ENCODE measurements at places on chromosomes 12 and 14.

DNA sequence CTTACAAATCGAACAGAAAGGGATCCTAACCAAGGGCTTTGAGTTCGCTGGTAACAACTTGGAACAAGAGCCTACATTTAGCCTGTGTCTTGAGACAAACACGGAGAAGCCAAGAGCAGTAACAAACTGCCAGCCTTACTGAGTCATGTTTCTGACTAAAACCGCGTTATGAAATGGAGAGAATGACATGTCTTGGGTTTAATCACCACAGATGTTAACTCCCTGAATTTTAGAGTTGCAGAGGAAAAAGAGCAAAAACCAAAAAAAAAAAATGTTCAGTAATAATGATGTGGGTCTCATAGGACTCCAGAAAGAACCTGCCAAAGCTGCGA is 1.0 kb downstream of the BLTP3B start:
- no peak for DNase-seq

- DNase-seq: no peak
Observed at GRCh38 chr14:47065326-47065725, 413.7 kb upstream of the RPL10L start.

- DNase-seq: no peak
Observed at GRCh38 chr14:35509846-35510245, 24.1 kb upstream of the INSM2 start.

- DNase-seq: no peak
Observed at GRCh38 chr12:107992870-107993451, 136.1 kb upstream of the WSCD2 start.

DNA sequence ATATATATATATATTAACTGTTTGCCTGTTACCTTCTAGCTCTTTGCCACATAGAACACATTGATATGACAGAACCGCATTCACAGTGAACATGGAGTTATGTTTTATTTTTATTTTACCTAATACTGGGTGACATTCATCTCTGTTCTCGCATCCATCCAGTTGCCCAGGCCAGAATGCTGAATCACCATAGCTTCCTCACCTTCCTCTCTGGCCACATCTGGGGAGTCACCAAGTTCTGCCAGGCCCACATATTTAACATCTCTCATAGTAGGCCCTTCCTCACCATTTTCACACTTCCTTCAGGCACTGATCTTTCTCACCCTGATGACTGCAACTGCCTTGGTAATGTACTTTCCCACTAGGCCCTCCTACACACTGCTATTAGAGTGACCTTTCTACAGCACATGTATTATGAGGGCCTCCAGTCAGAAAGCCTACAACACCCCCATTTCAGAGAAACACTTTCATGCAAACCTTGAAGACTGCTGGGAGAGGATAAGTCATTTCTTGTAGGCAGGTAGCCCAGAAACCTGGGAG is 106.8 kb downstream of the LGR5 start:
- no peak for DNase-seq

DNA sequence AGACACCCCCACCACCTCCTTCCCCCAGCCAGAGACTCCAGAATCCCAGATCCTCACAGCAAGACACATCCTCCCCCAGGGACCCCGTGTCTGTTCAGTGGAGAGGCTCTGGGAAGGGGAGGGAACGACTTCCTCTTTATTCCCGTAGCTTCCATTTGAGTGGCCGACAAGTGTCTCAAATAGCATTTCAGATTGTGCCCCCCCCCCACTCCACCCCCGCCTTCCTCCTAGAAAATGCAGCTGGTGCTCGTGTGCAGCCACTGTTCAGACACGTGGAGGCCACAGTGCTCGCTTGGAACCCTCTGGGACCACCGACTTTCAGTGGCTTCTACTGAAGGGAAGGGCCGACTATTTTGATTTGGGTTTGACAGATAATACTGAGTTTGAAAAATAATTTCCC is 14.3 kb downstream of the PPP2R5C start:
- DNase-seq: no peak

DNA sequence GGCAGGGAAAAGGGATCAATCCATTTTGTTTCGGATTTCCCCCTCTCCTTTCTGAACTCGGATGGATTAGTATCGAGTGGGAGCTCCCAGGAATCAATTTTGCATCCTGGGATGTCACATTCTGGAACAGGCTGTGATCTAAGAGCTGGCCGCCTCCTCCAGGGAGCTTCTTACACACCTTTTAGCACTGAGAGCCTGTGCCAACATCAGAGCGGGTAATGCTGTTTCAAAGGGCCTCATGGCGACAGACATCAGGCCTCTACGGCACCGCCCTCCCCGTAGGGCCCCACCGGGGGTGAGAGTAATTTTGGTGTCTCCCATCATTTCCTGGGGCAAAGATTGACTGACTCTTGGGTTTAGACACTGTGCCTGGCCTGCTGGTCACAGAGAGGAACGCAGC is 2.7 kb downstream of the GALNT9 start:
- no peak for DNase-seq

GRCh38 chr12:81339071-81339470 is 261.2 kb downstream of the ACSS3 start:
- no peak for DNase-seq

- peak; percentile 59 for DNase-seq
Observed at GRCh38 chr12:49777800-49778748, 36.7 kb downstream of the TMBIM6 start.

- DNase-seq: no peak
Observed at GRCh38 chr14:53783256-53783655, 173.4 kb downstream of the BMP4 start.

GRCh38 chr12:94012590-94012989 is 135.8 kb upstream of the PLXNC1 start:
- DNase-seq: no peak

GRCh38 chr14:60904381-60904780 is 76.5 kb downstream of the TRMT5 start:
- DNase-seq: no peak

DNA sequence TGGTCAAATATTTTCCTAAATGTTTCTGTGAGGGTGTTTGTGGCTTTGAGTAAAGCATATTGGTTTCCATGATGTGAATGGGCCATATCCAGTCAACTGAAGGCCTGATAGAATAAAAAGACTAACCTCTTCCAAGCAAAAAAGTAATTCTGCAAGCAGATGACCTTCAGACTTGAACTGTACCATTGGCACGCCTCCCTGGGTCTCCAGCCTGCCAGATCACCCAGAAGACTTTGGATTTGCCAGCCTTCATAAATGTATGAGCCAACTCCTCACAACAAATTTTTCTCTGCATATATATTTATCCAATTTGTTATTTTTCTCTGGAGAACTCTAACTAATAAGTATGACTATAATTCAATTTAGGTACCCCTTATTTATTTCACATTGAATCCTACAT is 190.3 kb downstream of the KIF21A start:
- no peak for DNase-seq

- no peak for DNase-seq
Observed at GRCh38 chr14:63893701-63894458, 41.1 kb downstream of the SYNE2 start.

- no peak for DNase-seq
Observed at GRCh38 chr12:120079411-120080400, 36.8 kb downstream of the RAB35 start.

DNA sequence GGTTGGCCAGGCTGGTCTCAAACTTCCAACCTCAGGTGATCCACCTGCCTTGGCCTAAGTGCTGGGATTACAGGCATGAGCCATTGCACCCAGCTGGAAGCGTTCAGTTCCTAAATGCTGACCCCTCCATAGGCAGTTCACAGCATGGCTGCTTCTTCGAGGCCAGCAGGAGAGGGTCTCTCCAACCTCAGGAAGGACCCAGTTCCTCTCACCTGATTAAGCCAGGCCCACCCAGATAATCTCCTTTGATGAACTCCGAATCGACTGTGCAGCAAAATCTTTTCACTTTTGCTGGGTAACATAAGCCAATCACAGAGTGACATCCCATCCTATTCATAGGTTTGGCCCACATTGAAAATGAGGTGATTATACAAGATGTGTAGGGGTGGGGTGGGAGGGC is 165.1 kb downstream of the ADCK1 start:
- no peak for DNase-seq

DNA sequence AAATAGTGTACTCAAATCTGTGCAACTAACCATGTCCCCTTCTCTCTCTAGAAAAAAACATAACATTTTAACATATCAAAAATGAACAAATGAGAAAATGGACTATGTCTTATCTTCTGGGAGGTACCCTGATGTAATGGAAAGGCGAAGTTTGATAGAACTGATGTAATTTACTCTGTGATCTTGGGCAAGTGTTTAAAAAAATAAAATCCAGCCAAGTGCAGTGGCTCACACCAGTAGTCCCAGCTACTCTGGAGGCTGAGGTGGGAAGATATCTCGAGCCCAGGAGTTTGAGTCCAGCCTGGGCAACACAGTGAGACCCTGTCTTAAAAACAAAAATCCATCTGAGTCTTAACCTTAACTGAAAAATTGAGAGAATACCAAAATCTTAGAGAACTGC is 35.8 kb upstream of the CFL2 start:
- DNase-seq: no peak

DNA sequence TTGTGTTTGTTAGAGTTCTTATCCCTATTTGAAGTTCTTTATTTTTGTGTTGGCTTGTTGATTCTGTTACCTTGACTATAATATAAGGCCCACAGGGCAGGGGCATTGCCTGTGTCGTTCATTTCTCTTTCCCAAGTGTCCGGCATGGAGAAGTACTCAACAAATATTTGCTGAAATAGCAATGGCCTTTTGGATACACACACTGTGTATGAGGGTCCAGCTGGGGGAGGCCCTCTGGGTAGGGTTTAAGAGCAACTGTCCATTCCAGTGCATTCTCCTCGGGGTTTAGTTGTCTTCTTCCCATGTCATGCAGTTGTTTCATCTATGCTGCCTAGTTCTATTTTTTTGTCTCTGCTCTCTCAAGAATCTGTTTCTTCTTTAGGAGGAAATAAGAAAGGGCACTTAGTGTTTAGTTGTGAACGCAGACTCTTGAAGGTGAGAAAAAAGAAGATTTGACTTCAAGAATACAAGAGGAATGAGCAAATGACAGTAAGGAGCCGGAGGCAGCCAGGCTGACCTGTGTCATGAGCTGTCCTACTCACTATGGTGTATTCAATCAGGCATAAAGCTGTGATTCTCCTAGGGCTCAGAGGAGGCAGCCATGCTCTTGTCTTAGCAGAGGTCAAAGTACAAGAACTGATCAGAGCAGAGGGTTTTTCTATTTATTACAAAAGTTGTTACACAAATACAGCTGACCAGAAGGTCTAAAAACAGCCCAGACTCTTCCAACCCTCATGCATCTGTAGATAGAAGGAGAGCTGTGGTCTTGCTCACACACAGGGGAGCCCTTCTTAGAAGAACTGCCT is 10.2 kb downstream of the ERG28 start:
- DNase-seq: no peak

DNA sequence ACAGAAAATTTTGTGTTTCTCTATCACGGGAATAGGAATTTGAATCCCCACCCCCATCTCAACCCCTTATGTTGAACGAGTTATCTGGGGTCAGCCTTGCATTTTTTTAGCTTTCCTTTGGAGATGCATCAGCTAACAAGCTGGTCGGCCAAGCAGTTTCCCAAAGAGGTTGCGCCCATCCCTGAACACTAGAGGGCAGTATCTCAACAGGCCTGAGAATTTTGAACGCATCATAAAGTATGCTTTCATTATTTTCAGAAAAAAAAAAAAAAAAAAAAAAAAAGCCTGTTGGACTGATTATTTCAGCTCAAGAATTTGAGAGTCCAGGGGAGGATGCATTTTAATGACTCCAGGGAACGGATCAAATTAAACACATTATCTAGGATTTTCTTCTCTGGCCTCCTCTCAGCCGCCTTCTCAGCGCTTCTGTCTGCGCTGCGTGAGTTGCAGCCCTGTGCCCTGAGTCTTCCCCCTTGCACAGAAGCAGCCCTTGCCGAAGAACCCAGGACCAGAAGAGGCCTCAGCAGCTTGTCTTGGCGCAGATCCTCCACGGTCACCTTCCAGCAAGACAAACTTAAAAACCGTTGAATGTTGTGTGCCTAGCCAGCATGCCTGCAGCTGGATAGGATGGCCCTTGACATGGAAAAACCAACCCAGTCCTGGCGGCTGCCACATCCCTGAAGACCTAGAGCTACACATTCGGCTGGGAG is 76.6 kb upstream of the GZMB start:
- no peak for DNase-seq

DNA sequence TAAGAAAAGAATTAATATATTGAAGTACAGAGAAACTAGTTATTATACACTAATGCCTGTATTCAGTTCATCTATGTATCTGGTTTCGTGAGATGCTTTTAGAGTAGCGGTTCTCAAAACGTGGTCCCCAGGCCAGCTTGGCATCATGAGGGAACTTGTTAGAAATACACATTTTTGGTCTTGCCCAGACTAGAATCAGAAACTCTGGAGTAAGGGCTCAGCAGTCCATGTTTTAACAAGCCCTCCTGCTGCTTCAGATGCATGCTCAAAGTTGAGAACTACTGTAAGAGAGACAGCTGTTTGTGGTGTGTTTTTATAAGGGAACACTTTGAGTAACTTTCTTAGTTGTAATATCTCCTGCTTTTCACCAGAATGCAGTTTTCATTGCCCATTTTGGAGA is 18.1 kb downstream of the GPATCH2L start:
- DNase-seq: no peak

GRCh38 chr12:27781680-27782079 is 1.6 kb upstream of the MANSC4 start:
- DNase-seq: no peak

DNA sequence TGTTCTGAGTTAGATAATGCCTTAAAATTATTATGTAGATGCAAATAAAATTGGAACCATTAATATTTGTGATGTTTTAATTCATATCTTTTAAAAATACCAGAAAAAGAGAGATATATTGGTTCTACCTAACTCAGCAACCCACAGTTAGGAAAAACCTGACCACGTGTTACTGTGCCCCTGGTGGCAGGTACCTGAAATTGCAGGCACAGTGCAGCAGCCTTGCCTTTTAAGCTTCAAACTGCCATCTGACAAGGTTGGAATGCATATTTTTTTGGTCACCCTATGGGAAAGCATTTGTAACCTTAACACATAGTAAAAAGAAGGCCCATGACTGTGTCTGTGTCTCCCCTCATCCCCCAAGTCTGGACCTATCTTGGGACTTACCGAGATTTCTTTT is 109.4 kb upstream of the NOS1 start:
- no peak for DNase-seq

DNA sequence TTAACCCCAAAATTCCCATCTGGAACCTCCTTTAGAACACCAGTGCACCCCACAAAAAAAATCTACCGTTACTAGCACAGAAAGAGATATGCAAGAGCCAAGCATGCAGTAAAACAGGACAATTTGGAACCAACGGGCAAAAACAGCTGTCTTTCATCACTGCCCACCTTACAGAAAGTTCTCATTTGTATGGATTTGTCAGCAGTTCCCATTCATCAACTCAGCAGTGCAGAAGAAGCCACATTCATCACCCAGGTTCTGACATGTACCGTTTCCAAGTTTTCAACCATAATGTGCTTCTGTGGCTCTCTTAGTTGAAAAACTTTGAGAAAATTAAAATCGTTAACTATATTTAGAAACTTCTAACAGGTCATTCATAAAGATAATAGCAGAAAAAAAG is 387.0 kb downstream of the RPS29 start:
- DNase-seq: no peak

- no peak for DNase-seq
Observed at GRCh38 chr12:45415393-45415817, 199.5 kb downstream of the ANO6 start.

GRCh38 chr12:34107781-34108404 is 85.6 kb downstream of the ALG10 start:
- DNase-seq: no peak
